Stimulated activated CD4-positive, alpha-beta T cell treated with anti-CD3 and anti-CD28 coated beads, Interleukin-1b, Interleukin-23, amount 100 ng/mL, for 24 hours (primary cell): ENCODE measurements at places on chromosomes 16 and 17.

GRCh38 chr16:3304370-3304769 lies 860 bp downstream of the TIGD7 start:
- no peak for DNase-seq

GRCh38 chr16:82317411-82318167 lies 147.6 kb upstream of the MPHOSPH6 start:
- no peak for DNase-seq

DNA sequence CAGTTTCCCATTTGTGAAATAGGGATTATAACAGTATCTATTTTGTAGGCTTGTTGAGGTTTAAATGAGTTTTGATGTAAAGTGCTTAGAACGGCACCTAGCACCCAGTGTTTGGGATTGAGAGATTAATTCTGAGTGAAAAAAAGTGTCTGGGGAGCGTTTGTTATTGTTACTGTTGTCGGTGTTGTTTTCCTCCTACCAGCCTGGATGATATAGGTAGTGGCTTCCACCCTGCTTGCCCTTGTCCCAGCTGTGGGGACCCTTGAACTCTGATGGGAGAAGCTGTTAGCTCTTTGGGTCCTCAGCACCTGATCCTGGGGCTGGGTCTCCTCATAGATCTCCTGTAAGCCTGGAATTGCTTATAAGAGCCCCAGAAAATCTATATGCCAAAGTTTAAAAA lies 4.9 kb downstream of the FMNL1 start:
- no peak for DNase-seq

- no peak for DNase-seq
These were observed 7.3 kb downstream of the C16orf54 start for GRCh38 chr16:29738514-29738913.

DNA sequence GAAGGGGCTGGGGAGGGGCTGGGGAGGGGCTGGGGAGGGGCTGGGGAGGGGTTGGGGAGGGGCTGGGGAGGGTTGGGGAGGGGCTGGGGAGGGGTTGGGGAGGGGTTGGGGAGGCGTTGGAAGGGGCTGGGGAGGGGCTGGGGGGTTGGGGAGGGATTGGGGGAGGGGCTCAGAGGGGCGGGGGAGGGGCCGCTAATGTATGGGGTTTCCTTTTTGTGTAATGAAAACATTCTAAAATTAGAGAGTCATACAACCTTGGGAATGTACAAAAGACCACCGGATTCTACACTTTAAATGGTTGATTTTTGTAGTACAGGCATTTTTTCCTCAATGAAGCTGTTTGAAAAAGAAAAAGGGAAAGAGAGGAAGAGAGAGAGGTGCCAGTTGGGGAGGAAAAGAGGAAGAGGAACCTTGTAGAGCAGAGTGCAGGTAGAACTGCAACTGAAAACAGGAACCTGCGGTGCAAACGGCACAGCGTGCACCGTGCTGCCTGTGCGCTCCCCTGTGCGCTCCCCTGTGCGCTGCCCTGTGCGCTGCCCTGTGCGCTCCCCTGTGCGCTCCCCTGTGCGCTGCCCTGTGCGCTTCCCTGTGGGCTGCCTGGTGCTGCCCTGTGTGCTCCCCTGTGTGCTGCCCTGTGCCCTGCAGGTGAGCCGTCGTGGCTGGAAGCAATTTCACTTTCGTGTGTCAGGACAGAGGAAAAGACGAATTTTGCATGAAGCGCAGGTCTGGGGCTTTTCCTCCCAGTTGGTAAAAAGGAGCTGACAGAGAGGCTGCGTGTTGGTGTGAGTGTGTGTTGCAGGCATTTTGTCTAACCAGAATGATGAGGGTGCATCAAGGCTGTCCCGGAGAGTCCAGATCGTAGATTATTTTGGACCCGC lies 40.8 kb downstream of the METRNL start:
- no peak for DNase-seq

- DNase-seq: no peak
These were observed 351.3 kb downstream of the SOX9 start for GRCh38 chr17:72472106-72472505.

DNA sequence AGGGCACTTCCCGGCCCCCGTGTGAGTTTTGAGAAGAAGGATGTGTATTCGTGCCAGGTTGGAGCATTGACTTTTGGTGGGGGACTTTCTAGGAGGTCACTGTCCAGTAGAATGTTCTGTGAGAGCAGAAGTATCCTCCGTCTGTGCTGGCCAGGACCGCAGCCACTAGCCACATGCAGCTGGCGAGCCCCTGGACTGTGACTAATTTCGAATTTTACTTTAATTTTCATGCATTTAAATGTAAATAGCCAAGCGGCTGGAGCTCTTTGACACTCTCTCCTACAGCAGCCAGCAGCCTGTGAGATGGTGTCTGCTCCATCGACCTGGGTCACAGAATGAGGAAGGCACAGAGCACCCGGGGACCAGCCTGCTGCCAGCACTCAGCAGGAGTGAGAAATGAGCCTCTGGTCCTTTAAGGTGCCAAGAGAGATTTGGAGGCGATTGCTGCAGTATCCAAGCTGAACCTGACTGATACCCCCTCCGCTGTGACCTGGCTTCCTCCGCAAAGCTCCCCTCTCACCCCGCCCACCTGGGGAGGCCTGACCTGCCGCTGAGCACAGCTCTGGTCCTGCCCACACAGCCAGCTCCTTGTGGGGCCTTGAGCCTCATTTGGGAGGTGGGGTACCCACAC lies 7.8 kb downstream of the ATP2A3 start:
- DNase-seq: no peak

DNA sequence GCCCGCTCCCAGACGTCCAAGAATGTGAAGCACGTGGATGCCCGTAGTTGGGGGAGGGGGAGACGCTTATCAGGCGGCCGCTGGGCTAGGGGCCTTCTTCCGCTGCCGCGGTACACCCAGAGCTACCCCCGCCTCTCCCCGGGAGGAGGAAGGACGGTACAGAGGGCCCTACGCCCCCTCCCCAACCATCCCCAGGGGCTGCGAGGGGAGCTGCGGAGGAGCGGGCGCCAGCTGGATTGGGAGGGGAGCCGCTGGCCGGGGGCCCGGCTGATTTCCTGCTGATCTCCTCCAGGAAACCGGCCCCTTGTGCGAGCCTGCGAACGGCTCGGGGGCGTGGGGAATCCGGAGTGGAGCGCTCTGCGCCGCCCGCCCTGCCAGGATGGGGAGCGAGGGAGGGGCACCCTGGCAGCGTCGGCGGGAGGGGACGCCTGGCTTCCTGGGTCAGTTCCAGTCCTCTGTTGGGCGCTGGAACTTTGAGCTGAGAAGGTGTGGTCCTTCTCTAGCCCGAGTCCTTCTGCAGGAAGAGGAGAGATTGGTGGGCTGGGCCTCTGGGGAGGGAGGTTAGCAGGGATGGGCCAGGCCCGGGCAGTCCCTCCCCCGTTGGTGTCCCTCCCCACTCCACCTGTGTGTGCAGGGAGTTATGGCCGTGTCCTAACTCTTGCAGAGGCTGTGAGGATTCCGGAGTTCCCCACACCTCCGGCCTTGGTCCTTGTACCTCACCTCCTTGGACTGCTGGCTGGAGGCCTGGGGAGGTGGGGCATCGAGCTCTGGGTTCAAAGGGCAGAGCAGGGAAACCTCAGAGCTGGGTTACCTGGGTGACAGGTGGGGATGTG lies 19.2 kb downstream of the GJD3 start:
- no peak for DNase-seq
